Effector memory CD4-positive, alpha-beta T cell (primary cell): ENCODE measurements at places on chromosomes 1 and 21.

DNA sequence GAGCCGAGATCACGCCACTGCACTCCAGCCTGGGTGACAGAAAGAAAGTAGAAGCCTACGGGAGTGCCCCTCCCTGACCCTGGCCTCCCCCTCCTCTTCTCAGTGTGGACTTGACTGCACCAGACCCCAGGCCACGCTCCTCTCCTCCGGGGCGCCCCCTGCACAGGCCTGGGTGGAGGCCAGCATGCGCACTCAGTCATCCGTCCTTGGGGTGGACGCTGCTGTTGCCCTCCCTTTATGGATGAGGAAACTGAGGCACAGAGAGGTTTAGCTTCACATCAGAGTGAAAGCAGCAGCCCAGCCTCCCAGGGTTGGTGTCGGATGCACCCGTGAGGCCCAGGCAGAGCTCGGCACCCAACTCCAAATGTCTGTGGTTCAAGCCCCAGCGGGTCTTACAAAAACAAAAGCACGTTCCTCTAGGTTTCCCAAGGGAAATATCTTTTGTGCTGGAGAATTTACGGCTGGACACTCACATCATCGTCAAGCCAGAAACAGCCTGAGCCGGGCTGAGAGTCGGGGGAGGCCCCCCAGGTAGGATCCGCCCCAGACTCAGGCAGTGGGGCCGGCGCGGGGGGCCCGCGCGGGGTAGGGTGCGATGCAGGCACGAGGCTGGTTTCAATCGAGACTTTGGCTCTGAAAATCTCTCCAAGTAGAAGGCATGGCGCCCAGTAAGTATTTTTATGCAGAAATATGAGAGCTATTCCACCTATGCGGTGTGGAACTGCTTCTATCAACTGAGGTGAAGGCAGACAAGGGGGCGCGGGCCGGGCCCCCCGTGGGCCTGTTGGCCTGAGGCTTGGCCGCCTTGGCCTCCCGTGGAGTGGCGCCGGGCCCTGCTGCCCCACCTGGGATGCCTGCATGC is 36.6 kb downstream of the MORN1 start:
- DNase-seq, result no peak

DNA sequence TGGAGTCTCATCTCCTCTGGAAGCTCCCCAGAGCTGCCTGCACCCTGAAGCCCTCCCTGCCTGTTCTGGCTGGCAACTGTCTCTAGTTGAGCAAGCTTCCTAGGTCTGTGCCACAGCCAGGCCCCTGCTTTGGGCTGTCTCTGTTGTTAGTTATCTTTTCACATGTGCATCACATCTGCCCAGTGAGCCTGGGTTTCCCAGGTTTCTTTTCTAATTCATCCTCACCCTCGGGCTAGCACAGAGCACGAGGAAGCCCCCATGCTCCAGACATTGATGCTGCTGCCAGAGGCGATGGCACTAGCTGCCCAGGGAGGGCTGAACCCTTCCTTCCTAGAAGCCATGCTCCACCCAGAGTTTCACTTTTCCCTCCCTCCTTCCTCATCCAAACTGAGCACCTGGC is 27.2 kb downstream of the RASSF5 start:
- DNase-seq, result no peak

GRCh38 chr1:230230948-230231773 is 164.1 kb downstream of the GALNT2 start:
- DNase-seq, result no peak

DNA sequence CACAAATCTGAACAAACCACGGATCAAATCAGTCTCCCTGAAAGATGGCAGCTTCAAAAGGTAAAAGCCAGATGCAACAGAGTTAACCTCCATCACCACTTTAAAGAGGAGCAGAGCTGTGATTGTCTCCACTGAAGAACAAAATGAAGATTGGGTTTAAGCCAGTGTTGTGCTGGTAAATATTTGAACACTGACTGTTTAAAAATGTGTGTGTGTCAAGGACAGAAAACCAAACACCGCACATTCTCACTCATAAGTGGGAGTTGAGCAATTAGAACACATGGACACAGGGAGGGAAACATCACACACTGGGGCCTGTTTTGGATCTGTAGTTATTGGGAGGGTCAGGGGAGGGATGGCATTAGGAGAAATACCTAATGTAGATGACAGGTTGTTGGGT is 83.9 kb downstream of the ST6GALNAC5 start:
- DNase-seq, result no peak
